ENCODE measurements at places on chromosomes 2 and 18. TPM values are rescaled to one million over a fixed set of nuclear protein-coding genes. Genes with fewer than 3 reads are reported as not detected.

The ST6GAL2 gene
- total RNA-seq: 1.2 TPM

GRCh38 chr18:67783196-67783946 is 266.9 kb upstream of the DSEL start:
- DNase-seq: no peak

- DNase-seq: no peak
Observed at GRCh38 chr2:223915071-223915470, 30.1 kb downstream of the WDFY1 start.

- DNase-seq: no peak
Observed at GRCh38 chr18:36950282-36950681, 121.4 kb downstream of the KIAA1328 start.

- DNase-seq: no peak
Observed at GRCh38 chr2:219434468-219434717, 250 bp upstream of the SPEG start.

- no peak for DNase-seq
Observed at GRCh38 chr2:58907644-58908043, 666.5 kb upstream of the FANCL start.
